Neural progenitor cell (in vitro differentiated cells): ENCODE measurements at places on chromosomes 13 and 19. TPM values are rescaled to one million over a fixed set of nuclear protein-coding genes. Genes with fewer than 3 reads are reported as not detected.

Gene KLK15
- total RNA-seq, result not detected in 2 replicates

Gene ZNF229
- 8.4 and 11.2 TPM in 2 replicates for total RNA-seq

Gene ZNF541
- not detected in 2 replicates for total RNA-seq

Gene ZNF382
- 16.8 and 17.8 TPM in 2 replicates for total RNA-seq

Gene CATSPERD
- not detected in 2 replicates for total RNA-seq

Gene EBI3
- total RNA-seq, result not detected in 2 replicates

Gene FPR2
- not detected in 2 replicates for total RNA-seq

Gene GPI
- 109 and 224 TPM in 2 replicates for total RNA-seq

GRCh38 chr19:41311613-41312012, 1.6 kb downstream of the CCDC97 start:
- H3K36me3 ChIP-seq, result no peaks in the 10 kb centered on the region
- no peak for DNase-seq
- no peaks in the 10 kb centered on the region for H3K27me3 ChIP-seq
- H3K27ac ChIP-seq, result no peak overlapping the region
- H3K4me1 ChIP-seq, result peaks cover 10% of the 10 kb centered on the region
- peak overlapping the region; percentile 94 for H3K4me3 ChIP-seq

DNA sequence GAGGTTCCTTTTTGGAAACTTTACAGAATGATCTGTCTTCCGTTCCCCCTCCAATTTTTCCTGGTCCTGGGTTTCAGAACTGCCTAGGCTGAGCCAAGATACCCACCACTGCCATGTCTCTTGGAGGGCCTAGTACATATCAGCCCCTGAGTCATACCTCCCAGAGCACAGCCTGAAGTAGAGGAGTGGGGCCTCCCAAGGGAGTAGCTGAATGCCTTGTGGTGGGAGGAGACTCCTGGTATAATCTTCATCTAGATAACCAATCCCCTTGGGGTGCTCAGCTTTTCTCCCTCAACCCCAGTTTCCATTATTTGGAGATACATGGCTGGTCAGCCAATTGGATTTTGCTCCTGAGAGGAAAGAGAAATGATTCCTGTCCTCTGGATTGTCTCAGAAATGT, 30.3 kb downstream of the ZNF763 start:
- no peaks in the 10 kb centered on the region for H3K27me3 ChIP-seq
- H3K4me3 ChIP-seq, result no peak overlapping the region
- peaks cover 4% of the 10 kb centered on the region for H3K36me3 ChIP-seq

DNA sequence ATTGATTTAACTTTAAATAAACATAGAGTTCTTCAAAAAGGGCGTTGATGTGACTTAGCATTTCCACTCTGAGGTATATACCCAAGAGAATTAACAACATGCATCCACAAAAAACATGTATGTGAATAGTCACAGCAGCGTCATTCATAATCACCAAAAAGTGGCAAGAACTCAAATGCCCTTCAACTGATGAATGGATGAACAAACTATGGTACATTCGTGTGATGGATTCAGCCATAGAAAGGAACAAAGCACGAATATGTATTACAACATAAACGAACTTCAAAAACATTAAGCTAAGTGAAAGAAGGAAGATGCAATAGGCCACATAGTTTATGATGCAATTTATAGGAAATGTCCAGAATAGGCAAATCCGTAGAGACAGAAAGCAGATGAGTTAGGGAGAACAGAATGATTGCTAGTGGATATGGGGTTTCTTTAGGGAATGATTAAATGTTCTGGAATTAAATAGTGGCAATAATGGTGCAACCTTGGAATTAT, 72.3 kb upstream of the UQCRFS1 start:
- H3K4me1 ChIP-seq, result no peaks in the 10 kb centered on the region
- no peak overlapping the region for H3K4me3 ChIP-seq
- H3K36me3 ChIP-seq, result no peaks in the 10 kb centered on the region
- no peak for DNase-seq

DNA sequence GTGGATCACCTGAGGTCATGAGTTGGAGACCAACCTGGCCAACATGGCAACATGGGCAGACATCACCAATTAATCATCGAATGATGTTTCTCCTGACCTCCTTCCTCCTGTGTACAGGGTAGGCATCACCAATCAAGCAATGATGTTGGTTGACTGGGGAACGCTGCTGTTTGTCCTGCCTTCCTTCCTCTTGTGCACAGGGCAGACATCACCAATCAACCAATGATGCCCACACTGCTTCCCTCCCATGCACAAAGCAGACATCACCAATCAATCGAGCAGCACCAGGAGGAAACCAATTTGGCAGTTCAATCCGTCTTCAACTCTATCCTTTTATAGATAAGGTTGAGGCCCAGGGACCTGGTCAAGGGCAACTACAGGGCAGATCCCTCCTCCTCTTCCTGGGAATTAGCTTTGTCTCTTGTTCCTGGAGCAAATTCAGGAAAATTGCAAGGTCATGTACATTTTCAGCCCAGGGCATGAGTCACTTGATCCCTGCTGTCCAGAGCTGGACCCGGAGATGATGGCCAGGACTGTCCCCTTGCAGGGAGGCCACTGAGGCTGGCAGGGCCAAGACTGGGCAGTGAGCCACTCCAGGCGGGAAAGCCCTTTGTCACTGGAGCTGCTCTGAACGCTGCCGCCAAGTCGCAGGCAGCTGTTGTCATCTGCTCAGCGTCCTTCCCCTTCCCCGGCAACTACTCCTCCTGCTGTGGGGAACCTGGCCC, 5.3 kb upstream of the CSNK1G2 start:
- H3K4me3 ChIP-seq, result no peak overlapping the region
- no peak for DNase-seq
- no peaks in the 10 kb centered on the region for H3K27me3 ChIP-seq
- H3K36me3 ChIP-seq, result no peaks in the 10 kb centered on the region
- no peak overlapping the region for H3K27ac ChIP-seq

- no peaks in the 10 kb centered on the region for H3K36me3 ChIP-seq
- H3K27me3 ChIP-seq, result peaks cover 21% of the 10 kb centered on the region
- peak overlapping the region; percentile 31 for H3K4me3 ChIP-seq
- no peak overlapping the region for H3K27ac ChIP-seq
- peak; percentile 90 for DNase-seq
- H3K4me1 ChIP-seq, result no peaks in the 10 kb centered on the region
Measured at GRCh38 chr19:12757544-12758274, 6.1 kb downstream of the BEST2 start.

DNA sequence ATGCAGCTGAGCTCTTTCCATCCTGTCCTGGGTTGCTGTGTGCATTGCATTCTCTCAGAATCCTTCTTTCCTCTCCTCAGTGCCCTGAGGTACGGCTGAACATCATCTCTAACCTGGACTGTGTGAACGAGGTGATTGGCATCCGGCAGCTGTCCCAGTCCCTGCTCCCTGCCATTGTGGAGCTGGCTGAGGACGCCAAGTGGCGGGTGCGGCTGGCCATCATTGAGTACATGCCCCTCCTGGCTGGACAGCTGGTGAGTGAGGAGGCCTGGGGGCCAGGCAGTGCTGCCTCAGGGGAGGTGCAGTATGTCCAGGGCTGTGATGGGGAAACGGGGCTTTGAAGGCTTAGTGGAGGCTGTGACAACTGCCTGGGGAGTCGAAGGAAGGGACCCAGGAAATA, 29.8 kb downstream of the PPP2R1A start:
- no peak for DNase-seq
- peaks cover 5% of the 10 kb centered on the region for H3K36me3 ChIP-seq
- H3K27me3 ChIP-seq, result no peaks in the 10 kb centered on the region
- no peak overlapping the region for H3K27ac ChIP-seq
- no peak overlapping the region for H3K4me3 ChIP-seq

DNA sequence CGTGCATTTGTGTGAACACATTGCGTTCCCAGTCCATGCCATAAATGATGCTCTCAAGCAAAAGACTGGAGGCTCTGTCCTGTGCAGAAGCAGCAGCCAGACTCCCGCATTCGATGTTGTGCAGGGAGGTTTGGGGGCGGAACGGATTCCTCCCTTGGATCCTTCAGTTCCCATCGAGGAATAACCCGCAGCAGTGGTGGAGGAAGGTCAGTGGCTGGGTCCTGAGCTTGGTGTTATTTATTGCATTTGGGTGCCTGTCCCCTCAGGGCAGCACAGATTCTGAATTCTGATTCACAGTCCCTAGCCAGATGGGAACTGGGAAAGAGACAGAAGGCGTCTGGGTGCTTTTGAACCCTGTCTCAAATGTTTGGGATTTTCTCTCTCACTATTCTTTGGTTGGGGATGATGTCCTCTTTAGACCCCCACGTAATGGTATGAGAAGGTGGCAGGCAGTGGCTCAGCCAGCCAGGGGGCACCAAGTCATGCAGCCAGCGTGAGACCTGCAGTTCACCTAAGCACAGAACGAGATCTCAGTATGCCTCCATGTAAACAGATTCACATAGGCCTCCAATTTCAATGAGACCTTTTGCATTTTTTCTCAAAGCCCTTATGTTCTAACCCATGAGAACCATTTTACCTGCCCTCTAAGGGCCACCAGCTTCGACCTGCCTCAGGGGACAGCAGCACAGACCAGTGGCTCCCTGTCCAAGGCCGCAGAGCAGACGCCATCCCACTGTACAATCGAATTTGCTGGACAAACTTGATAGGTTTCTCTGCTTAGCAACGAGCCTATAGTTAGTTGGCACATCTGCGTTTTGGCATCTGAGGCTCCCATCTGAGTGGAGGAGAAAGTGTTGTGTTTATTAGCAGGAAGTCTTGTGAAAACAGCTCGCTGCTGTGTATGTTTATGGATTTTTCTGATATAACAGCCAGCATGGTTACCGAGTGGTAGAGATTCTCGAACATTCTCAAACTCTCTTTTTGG, 17.8 kb downstream of the KCTD15 start:
- no peak for DNase-seq
- H3K4me3 ChIP-seq, result no peak overlapping the region
- H3K27ac ChIP-seq, result no peak overlapping the region
- no peaks in the 10 kb centered on the region for H3K27me3 ChIP-seq

- H3K27ac ChIP-seq, result no peak overlapping the region
- H3K4me1 ChIP-seq, result no peaks in the 10 kb centered on the region
- no peaks in the 10 kb centered on the region for H3K27me3 ChIP-seq
- H3K36me3 ChIP-seq, result no peaks in the 10 kb centered on the region
- DNase-seq, result no peak
- no peak overlapping the region for H3K4me3 ChIP-seq
Measured at GRCh38 chr13:104414771-104415170, 1348.6 kb upstream of the SLC10A2 start.

DNA sequence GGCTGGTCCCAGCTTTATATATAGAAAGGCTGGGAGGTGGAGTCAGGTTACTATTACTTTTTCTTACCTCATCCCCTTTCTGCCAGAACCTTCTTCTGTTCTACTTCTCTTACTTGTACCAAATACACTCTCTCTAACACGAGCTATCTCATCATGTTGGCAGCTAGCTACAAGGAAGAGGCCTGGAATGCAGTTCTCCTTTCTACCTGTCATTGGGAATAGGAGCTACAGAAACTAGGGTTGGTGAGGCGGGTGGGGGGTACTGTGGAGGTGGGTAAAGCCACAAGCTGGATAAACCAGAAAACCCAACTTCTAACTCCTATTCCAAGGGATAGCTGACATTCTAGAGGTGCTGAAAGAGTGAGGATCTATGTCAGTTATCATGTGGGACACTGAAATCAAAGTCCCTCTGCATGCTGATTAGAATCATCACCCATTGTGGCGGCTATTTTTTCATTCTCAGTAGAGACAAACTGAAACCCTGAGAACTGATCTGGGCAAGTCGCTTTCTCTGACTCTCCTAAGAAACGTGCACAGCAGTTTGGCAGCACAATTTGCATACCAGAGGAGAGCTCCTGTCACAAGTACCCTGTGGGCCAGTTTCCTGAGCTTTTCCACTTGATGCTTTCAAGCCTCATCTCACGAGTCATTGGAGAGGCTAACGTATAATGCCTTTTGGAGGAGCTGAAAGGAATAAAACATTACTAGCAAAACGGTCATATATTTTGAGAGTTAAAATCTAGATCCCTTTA, 358.1 kb downstream of the ENOX1 start:
- peaks cover 11% of the 10 kb centered on the region for H3K4me1 ChIP-seq
- H3K27ac ChIP-seq, result no peak overlapping the region
- H3K27me3 ChIP-seq, result no peaks in the 10 kb centered on the region
- no peaks in the 10 kb centered on the region for H3K36me3 ChIP-seq
- H3K4me3 ChIP-seq, result no peak overlapping the region

GRCh38 chr19:45469945-45470761, 2.4 kb downstream of the FOSB start:
- peaks cover 40% of the 10 kb centered on the region for H3K27me3 ChIP-seq
- H3K27ac ChIP-seq, result no peak overlapping the region
- H3K4me3 ChIP-seq, result peak overlapping the region; percentile 70
- H3K4me1 ChIP-seq, result peaks cover 11% of the 10 kb centered on the region
- DNase-seq, result no peak
- H3K36me3 ChIP-seq, result no peaks in the 10 kb centered on the region

DNA sequence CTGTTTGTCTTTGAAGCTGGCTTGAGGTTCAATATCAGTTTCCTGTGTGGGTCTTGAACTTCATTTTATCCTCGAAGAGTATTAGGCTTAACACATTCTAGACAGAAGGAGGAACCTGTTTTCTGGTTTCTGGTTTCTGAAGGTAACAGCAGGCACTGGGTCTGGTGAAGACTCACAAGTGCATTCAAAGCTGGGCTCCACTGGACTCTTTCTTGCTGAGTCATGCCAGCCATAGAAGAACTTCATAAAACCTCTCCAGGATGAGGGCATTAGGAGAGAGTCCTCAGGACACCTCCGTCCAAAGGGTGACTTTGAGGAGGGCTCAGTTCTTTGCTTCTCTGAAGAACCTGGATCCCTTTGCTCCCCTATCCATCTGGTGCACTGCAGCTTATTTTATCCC, 668.6 kb upstream of the SLC10A2 start:
- H3K4me1 ChIP-seq, result no peaks in the 10 kb centered on the region
- H3K36me3 ChIP-seq, result no peaks in the 10 kb centered on the region
- no peak overlapping the region for H3K27ac ChIP-seq
- H3K4me3 ChIP-seq, result no peak overlapping the region

GRCh38 chr19:17420475-17420924, 653 bp downstream of the MVB12A start:
- no peak overlapping the region for H3K27ac ChIP-seq
- peak; percentile 77 for DNase-seq
- no peaks in the 10 kb centered on the region for H3K27me3 ChIP-seq
- no peaks in the 10 kb centered on the region for H3K36me3 ChIP-seq

DNA sequence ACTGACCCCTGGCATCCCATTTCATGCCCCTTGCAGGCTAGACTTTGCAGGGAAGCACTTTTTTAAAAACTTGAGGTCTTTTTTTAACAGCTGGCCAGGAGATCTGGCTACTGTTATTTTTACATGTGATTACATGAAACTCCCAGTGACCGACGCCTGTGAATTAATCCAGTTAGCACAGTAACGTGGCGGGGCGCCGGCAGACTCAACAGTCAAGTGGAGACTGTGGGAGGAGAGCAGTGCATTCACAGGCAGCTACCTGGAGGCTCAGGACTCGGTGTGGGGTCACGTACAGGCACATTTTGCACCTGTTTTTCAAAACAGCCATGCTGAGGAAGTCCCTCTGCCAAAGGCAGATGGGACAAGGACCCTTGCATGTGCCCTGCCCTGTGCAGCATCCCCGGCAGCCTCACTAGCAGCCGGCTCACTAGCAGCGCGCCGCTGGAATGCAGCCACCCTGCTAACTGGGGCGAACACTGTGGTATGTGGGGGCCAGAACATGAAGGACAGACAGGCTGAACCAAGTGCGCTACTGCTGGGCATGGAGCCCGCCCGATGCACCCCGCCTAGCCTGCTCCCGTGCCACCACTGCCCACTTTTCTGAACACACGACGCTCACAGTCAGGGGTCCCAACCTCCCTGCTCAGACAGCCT, 18.7 kb downstream of the CAPS start:
- H3K4me3 ChIP-seq, result no peak overlapping the region
- H3K36me3 ChIP-seq, result no peaks in the 10 kb centered on the region
- DNase-seq, result no peak
- no peak overlapping the region for H3K27ac ChIP-seq

- no peaks in the 10 kb centered on the region for H3K4me1 ChIP-seq
- H3K4me3 ChIP-seq, result no peak overlapping the region
- DNase-seq, result no peak
- no peaks in the 10 kb centered on the region for H3K36me3 ChIP-seq
- H3K27ac ChIP-seq, result no peak overlapping the region
Measured at GRCh38 chr13:63010072-63010658, 1594.5 kb upstream of the PCDH20 start.
